Activated CD4-positive, alpha-beta T cell treated with anti-CD3 and anti-CD28 coated beads, Interleukin-2, amount 50 U/mL, for 4 hours (primary cell): ENCODE measurements at places on chromosomes 6 and 20.

GRCh38 chr6:24469811-24470210 lies 19.6 kb downstream of the GPLD1 start:
- no peak for DNase-seq

DNA sequence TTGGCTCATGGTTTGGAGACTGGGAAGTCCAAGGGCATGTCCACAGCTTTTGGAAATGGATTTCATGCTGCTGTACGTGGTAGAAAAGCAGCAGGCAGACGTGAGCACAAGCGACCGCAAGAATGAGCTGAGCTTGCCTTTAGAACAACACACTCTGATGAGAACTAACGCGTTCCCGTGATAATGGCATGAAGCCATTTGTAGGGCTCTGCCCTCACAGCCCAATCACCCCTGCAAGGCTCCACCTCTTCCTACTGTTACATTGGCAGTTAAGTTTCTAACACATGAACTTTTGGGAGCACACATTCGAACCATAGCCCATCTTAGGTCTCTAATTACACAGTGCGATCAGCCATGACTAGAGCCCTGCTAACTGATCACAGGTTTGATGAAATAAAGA lies 107.5 kb upstream of the TMEM170B start:
- no peak for DNase-seq

- DNase-seq, result no peak
Observed at GRCh38 chr6:26342106-26343004, 22.6 kb upstream of the BTN3A2 start.

- DNase-seq, result no peak
Observed at GRCh38 chr20:45309075-45309474, 976 bp upstream of the MATN4 start.

DNA sequence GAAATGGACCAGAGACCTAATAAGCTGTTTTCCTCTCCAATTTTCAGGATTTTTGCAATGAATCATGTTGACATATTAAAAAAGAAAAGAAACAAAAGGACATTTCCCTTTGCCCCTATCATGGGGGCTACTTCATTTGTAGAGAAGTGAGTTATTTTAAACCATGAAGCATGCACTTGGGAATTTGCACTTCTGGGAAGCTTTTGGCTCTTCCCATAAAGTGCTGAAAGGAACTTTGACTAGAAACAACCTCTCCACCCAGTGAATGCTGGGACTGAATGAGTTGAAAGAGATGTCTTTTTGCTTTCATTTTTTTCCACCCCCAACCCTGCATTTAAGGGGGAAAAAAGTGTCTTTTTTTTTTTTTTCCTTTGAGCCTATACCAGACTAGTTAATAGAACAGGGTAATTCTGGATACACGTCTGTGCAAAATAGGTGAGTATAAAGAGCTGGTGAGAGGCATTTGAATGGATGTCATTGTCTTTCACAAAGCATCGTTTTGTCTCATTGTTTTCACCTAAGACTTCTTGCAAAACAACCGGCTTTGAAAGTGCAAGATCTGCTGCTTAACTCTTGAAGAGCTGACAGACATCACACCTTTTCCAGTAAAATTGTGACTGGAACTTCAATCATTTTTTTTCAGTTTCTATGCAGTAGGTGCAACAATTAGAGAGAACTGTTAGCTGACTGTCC lies 138.7 kb upstream of the BACH2 start:
- no peak for DNase-seq

DNA sequence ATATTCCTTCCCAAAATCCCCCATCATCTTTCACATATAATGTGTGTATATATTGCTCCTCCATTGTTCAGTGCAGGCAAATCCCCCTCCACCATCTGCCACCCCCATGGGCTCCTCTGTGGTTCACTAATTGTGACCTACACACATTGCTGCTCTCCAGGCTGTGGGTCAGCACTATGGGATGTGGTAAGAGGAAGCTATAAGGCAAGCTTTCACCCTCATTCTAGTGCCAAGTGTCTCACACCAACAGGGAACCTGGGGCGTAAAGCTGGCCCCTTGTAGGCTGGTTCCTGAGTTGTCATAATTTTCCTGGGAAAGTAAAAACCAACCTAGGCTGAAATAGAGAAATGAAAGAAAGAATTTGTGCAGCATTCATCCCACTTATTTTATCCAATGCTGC lies 16.8 kb downstream of the FKBP1A start:
- DNase-seq, result no peak

- DNase-seq, result no peak
Observed at GRCh38 chr6:168962886-168963285, 290.8 kb downstream of the THBS2 start.

DNA sequence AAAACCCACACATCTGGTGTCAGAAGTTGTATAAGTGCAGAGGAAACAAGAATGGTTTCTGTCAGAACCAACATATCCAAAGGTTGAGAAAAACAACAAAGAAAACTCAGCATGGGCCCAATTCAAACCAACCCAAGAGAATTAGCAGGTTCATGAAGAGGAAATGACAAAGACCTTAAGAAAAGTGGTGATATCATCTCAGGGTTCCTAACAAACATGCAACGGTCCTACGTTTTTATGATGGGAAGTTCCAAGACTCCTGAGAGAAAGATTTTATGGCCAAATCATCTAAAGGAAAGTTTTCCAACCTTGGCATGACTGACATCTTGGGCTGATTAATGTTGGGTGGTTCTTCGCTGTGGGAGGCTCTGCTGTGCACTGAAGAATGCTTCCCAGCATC lies 23.0 kb downstream of the TFB1M start:
- DNase-seq, result no peak

GRCh38 chr20:58568126-58568482 lies 52.9 kb upstream of the APCDD1L start:
- no peak for DNase-seq

GRCh38 chr6:85887461-85887860 lies 244.8 kb upstream of the SYNCRIP start:
- DNase-seq, result no peak

GRCh38 chr6:140827593-140827992 lies 1305.1 kb upstream of the GJE1 start:
- no peak for DNase-seq

- DNase-seq, result no peak
Observed at GRCh38 chr6:149389509-149390297, 10.4 kb upstream of the SUMO4 start.

GRCh38 chr6:40312213-40313015 lies 274.8 kb downstream of the LRFN2 start:
- no peak for DNase-seq

DNA sequence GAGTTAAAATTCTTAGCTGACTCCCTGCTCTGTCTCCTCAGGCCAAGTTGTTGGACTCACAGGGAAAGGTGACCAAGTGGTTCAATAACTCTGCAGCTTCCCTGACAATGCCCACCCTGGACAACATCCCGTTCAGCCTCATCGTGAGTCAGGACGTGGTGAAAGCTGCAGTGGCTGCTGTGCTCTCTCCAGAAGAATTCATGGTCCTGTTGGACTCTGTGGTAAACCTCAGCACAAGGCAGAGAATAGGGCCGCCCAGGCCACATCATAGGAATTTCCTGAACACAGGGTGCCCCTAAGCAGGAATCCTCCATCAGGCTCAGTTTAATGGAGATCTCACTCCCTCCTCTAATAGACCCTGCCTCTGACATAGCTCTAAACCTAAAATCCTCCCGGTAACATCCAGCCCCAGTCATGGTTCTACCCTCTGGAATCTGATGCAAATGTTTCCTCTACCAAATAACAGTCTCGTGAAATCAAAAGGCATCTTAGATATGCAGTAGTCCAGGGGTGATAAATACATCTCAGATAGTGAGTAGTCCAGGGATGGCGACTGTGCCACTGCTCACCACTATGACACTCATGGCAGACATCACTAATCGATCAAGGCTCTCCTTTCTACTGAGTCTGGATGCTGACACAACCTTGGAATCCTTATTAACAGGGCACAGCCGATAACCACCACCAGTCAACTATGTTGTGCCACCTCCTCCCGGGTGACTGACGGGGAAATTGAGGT lies 18.3 kb downstream of the BPIFB1 start:
- DNase-seq, result no peak

DNA sequence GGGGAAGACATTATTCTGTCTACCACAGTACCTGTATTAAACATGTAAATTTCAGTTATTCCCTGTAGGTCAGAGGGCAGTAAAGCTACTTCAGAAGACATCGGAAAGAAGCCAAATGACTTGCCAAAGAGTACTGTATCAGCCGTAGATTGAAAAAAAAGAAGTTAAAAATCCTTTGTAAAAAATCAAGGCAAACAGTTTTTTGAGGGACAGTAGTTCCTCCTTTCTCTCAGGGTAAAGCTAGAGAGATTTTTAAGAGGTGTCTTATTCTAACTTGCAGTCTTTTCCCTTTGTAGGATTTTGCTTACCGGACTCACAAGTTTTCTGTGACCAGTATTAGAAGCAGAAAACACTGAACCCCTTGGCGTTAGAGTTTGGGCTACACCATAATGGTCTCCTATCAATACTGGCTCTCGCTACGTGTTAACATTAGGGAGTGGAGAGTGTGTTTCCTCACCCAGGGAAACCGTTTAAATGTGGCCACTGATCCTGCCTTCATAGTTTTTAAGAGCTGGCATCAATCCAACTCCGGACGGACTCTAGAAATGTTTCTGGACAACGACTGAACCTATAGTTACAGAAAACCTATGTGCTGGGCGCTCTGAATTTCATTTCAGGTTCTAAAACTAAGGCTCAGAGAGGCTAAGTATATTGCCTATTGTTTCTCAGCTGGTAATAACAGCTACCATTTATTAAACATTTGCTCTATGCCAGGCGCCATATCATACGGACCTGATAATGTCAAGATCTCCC lies 1.3 kb upstream of the ASXL1 start:
- DNase-seq, result no peak

DNA sequence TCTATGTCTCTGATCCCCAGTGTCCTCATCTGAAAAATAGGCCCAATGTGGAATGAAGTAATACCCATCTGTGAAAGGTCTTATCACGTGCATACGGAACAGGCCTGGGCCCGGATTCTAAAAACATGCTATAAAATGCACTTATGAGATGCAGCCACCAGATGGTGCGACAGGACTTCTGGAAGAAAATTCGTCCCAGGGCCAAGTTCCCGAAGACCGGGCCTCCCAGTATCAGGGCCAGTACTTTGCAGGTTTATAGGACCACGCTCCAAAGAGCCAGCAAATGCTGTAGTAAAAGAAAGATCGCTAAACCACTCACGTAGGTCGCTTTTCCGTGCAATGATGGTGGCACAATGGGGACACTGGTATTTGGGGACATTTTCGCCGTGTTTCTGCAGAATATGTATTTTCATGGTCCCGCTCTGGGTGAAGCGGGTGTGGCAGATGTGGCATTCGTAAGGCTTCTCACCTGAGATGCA lies 10.6 kb downstream of the CTCFL start:
- DNase-seq, result no peak

DNA sequence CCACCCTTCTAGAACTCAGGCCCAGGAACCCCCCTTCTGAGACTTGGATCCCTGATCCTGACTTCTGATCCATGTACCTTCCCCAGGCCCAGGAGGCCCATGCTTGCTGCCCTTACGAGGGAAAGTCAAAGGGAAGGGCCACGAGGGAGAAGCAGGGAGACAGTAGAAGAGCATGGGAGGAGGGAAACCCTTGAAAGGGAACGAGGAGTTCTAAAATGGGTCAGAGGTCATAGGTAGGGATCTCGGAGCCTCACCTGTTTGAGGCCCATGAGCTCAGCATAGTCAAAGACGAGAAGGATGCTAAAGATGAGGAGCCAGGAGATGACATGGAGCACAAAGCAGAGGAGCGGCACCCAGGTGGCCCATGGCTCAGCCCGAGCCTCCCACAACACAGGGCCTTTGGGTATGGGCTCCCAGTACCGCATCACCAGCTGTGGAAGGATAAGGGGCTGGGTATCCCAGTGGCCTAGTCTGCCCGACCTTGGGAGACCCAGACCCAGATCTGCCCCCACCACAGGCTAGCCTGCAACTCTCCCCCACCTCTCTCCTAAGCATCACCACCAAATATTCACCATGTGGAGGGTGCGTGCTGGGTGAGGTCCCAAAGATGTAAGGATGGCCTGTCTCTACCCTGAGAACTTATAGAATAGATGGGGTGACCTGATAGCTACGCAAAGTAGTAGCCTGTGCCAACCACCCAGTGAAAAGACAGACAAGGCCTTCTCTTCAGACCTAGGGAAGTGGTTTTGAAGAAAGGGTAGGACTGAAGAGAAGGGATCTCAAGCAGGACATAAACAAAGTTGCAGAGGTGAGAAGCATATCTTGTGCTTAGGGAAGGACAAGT lies 1.5 kb downstream of the NRM start:
- DNase-seq, result no peak

GRCh38 chr20:61192337-61192950 lies 59.6 kb upstream of the CDH4 start:
- no peak for DNase-seq

- no peak for DNase-seq
Observed at GRCh38 chr6:47159763-47160162, 117.6 kb upstream of the ADGRF1 start.

- DNase-seq, result no peak
Observed at GRCh38 chr20:51271931-51272330, 249.0 kb upstream of the KCNG1 start.

GRCh38 chr20:20736303-20736702 lies 23.9 kb upstream of the RALGAPA2 start:
- no peak for DNase-seq

GRCh38 chr6:99114769-99115406 lies 167.1 kb upstream of the FBXL4 start:
- no peak for DNase-seq

GRCh38 chr6:18395177-18395855 lies 8.2 kb downstream of the RNF144B start:
- DNase-seq, result no peak

GRCh38 chr20:24781418-24781980 lies 167.6 kb upstream of the CST7 start:
- DNase-seq, result no peak

- DNase-seq, result no peak
Observed at GRCh38 chr20:11958855-11959254, 41.2 kb downstream of the BTBD3 start.

DNA sequence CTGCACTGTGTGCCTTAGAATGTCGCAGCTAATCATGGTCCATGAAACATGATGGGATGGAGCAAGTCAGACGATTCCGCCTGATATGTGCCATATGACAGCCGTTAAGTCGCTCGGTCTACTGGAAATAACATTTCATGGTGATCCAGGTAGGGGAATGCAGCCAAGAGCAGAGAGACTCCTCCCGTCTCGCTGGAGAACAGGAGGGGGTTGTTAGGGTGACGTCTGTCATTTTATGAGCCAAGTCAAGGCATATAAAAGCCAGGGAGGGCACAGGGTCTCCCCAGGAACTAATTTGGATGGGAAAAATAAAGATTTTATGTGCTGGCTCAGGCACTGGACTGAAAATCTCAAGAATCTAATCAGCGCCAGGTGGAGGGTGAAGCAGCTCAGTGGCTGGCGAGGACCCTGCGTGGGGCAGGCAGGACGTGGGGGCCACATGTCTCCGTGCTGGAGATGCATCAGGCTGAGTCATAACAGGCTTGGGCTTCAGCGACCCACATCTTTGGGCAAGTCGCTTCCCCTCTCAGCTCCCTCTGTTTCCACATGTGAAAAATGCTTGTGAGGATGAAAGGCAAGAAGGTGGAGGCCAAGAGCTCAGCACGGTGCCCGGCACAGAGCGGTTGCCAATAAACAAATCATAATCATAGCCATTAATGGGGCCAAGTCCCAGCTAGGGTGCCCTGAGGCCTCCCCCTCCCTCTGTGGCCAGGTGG lies 234.6 kb downstream of the ANKRD60 start:
- DNase-seq, result no peak

GRCh38 chr6:83879746-83880145 lies 20.3 kb downstream of the CYB5R4 start:
- DNase-seq, result no peak

- DNase-seq, result no peak
Observed at GRCh38 chr6:10398446-10399218, 16.2 kb downstream of the TFAP2A start.
